ENCODE measurements at places on chromosomes 11 and 22. TPM values are rescaled to one million over a fixed set of nuclear protein-coding genes. Genes with fewer than 3 reads are reported as not detected.

The EIF3D gene
- 250 TPM for total RNA-seq

The APOL5 gene
- total RNA-seq, result not detected

The CCDC87 gene
- total RNA-seq, result 1.0 TPM

The NPTXR gene
- total RNA-seq, result 12.8 TPM

The KIRREL3 gene
- total RNA-seq, result not detected

The MDK gene
- total RNA-seq, result 601 TPM

- H3K36me3 ChIP-seq, result no peaks in the 10 kb centered on the region
Observed at GRCh38 chr11:106969644-106970355, 48.5 kb downstream of the GUCY1A2 start.

DNA sequence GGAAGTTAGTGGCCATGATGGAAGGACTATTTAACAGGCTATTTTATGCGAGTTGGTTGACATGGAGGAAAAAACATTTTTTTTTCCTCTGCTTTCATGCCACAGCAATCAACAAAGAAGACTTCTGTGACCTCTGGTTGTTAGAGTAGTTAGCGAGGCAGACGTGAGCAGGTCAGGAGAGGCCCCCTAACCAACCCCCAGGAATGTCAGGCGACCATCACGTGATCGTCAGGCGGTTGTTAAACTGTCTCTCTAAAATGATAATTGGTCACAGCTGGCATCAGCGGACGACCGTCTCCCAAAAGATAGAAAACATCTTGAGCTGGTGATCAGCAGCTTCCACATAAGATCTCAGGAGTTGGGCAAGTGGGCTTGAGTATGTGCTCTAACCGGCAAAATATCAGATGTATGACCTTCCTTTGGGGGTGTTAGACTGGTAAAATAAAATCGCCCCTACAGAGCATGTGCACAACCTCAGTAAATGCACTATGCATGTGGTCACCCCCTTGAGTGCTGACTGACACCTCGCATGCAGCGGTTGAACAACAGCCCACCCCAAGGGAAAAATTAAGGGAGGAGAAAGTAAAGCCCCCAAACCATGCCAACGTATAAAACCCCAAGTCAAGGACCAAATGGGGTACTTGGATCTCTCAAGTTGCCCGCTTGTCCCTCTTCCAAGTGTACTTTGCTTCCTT lies 20.9 kb upstream of the NARS2 start:
- no peak for DNase-seq
- no peaks in the 10 kb centered on the region for H3K36me3 ChIP-seq
- no peaks in the 10 kb centered on the region for H3K27me3 ChIP-seq

DNA sequence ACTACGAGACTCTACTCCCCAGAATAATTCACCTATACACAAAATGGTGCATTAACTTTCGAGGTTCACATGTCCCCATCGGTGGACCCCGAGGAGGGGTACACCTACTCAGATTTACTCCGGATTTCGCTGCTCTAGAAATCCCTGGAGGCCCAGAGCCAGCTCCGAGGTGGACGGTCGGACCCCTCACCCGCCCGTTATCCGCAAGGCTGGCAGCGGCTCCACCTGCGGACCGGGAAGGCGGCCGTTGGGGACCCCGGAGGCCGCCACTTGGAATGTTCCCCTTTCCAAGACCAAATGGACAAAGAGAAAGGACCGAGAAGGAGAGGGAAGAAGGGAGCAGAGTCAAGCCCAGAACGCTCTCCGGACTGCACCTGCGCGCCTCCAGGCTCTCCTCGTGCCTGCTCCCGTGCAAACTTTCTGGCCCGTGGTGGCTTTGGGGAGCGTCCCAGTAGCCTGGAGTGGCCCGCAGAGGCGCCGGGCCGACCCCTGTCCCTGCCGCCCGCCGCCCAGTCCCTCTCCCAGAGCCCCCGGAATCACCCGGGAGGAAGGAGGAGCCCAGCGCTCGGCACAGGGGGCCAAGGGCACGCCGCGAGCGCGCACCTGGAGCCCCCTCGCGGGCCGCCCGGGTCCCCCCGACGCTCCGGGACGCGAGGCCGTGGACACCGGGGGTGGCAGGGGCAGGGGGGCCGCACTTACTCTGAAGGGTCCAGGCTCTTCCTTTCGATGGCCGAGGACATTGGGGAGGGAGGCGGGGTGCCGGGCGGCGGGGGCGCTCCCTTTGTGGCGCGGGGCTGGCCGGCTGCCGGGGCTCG lies 23.0 kb downstream of the LMO2 start:
- H3K27me3 ChIP-seq, result peaks cover 10% of the 10 kb centered on the region
- peaks cover 12% of the 10 kb centered on the region for H3K4me1 ChIP-seq
- H3K36me3 ChIP-seq, result no peaks in the 10 kb centered on the region
- no peak overlapping the region for H3K27ac ChIP-seq
- no peak for DNase-seq

- H3K27me3 ChIP-seq, result no peaks in the 10 kb centered on the region
- H3K36me3 ChIP-seq, result no peaks in the 10 kb centered on the region
- no peak overlapping the region for H3K27ac ChIP-seq
- no peak for DNase-seq
Observed at GRCh38 chr11:120751550-120751949, 240.0 kb downstream of the GRIK4 start.
